ENCODE measurements at places on chromosomes 1 and 21.

DNA sequence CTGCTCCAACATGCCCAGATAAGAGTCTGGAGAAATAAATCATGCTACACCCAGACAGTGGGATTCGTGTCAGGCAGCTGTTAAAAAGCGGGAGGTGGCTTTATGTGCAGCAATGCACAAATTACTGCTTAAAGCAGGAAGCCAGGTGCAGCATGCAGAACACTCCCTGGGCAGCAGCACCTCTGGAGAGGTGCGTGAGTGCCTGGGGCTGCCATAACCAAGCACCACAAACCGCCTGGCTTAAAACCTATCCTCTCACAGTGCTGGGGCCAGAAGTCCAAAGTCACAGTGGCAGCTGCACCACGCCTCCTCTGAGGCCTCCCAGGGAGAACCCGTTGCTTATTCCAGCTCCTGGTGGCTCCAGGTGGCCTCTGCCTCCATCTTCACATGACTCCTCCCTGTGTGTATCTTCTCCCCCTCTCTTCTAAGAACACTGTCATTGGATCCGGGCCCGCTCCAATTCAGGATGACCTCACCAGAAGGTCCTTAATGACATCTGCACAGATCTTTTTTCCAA lies 115.6 kb downstream of the SIK1 start:
- no peak for DNase-seq

- DNase-seq = no peak
Observed at GRCh38 chr1:109980324-109981003, 4.1 kb upstream of the AHCYL1 start.

DNA sequence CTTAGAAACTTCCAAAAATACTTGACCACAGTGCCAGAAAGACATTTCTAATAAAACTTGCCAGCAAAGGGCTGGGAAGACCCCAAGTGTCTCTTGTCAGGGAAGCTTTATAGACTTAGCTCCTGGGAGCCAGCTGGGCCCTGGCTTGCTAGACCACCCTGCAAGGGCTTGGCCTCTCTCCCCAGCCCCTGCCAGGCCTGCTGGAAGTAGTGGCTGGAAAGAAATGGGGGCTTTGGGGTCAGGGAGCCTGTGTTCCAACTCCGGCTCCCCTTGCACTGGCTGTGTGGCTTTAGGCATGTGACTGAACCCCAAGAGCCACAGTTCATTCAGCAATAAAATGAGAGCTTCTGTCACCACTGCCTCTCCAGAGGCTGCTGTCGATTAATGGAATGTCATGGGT lies 31.1 kb downstream of the H3-3A start:
- no peak for DNase-seq

DNA sequence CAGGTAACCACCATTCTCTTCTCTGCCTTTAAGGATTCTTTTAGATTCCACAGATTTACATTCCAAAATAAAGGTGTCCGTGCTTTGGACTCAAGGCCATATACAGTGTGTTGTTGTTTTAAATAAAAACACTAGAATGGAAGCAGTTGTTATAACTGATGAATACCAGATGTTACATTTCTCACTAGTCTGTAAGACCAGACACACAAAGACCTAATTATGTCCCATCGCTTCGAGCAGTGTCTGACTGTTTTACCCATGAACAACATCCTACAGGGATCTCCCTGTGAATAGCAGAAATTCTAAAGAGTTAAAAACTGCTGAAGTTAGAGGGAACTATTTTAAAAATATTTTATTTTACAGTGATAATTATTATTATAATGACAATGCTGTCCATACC lies 574.7 kb upstream of the ZP4 start:
- no peak for DNase-seq

DNA sequence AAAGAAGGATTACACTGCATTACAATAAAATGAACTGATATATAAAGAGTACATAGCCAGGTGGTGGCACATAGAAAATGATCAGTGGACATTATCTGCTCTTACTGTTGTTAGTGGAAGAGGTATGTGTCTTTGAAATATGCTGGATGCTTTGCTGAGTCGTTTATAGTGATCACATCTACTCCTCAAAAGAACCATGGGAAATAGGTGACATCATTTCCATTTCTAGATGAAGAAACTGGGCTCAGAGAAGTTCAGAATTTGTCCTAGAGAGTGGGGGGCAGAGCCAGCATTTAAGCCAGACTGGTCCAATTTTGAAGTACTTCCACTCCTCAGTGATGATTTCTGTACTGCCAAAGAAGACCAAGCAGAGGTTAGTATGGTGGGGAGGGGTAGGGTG lies 34.0 kb upstream of the BACH1 start:
- DNase-seq = no peak

GRCh38 chr1:194369622-194370021 lies 1183.2 kb upstream of the B3GALT2 start:
- no peak for DNase-seq

- no peak for DNase-seq
Observed at GRCh38 chr21:33211732-33212131, 18.0 kb upstream of the IFNAR2 start.

- DNase-seq = no peak
Observed at GRCh38 chr1:190168116-190168892, 309.4 kb downstream of the BRINP3 start.

- DNase-seq = no peak
Observed at GRCh38 chr1:54180701-54181360, 19.0 kb downstream of the CYB5RL start.

GRCh38 chr1:114756009-114756892 lies 1.5 kb downstream of the CSDE1 start:
- DNase-seq = no peak

DNA sequence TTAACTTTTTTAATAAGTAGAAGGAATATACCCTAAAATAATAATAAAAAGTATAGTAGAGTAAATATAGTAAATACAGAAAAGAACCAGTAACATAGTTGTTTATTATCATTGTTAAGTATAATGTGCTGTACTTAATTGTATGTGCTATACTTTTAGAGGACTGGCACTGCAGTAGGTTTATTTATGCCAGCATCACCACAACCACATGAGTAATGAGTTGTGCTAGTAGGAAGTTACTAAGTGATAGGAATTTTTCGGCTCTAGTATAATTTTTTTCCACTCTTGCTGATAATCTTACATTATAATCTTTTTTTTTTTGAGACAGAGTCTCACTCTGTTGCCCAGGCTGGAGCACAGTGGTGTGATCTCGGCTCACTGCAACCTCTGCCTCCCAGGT lies 71.6 kb downstream of the IVNS1ABP start:
- DNase-seq = no peak

DNA sequence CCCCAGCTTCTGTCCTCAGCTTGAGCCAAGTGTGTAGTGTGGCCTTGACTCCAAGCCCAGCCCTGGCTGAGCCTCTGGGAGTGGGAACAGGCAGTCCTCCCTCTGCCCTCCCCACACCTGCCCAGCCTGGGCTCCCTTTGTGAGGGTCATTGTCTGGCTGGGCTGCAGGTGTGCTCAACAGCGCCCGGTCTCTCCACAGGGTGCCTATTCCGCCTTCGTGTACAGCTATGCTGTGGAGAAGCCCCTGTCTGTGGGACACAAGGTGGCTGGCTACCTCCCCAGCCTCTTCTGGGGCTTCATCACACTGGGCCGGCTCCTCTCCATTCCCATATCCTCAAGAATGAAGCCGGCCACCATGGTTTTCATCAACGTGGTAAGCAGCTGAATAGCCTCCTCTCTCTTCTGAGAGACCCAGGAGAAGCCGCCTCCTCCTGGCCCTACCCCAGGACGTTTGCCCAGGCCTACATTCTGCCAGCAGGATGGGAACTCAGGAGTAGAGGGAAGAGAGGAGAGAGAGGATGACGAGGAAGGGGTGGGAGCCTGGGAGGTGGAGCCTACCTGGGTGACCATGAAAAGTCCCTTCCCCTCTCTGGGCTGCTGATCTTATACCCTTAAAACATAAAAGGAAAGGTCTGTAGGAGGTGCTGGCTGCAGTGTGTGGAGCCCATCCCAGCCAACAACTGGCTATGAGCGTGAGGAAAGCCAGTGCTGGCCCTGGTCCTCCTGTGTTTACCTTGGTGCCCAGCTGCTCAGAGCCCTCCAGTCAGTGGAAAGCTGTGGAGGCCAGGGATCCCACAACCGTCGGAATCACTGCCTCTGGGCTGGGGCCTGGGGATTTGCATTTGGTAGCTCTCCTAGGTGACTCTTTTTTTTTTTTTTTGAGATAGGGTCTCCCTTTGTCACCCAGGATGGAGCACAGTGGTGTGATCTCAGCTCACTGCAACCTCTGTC lies 45.7 kb downstream of the ELK4 start:
- DNase-seq = no peak

DNA sequence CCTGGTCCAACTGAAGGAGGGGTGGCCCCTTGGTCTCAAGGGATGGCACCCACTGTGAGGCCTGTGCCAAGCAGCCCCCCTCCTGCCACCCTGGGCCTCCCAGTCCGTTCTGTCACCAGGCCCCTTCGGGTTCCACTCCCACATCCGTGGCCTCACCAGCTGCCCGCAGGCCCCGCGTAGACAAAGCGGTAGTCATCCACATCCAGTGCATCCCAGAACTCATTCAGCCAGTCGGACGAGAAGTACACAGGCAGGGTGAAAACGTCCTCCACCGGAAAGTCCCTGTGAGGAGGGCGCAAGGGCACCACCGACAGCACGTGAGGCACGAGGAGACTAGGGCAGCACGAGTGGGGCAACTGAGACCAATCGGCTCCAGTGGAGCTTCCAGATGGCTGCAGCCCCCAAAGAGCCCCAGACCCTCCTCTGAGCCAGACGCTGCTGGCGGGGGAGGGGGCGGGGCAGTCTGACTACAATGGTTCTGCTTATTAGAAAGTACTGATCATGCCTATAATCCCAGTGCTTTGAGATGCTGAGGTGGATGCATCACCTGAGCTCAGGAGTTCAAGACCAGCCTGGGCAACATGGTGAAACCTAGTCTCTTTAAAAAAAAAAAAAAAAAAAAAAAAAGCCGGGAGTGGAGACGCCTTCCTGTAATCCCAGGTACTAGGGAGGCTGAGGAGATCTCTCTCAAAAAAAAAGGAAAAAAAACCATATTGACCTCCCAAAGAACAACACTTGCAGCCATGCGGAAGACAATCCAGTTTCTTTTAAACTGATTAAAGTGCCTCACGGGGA lies 1.2 kb downstream of the JMJD4 start:
- DNase-seq = no peak

DNA sequence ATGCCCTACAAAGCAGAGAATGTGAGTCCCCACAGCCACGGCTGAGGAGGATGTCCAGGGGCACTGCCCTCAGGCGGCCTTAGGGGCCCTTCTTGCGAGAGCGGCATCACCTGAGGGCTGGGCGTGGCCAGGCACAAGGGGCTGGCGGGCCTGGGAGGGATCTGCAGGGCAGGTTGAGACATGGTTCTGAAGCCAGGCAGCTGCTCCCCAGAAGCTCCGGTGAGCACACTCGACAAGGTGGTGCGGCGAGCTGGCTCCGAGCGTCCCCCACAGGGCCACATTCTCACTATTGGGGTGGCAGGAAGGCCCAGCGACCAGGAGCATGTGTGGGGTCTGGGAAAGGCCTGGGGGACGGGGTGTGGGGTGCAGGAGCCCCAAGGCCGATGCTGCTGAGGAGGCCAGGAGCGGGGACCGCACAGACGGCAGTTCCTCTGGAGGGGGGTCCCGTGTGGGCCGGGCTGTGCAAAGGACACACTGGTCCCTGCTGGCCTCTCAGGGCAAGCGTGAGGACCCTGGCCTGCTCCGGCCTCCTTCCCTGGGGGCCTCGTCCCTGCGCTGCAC lies 47.2 kb downstream of the MORN1 start:
- DNase-seq = no peak

GRCh38 chr1:243346016-243346415 lies 90.2 kb downstream of the SDCCAG8 start:
- DNase-seq = no peak

DNA sequence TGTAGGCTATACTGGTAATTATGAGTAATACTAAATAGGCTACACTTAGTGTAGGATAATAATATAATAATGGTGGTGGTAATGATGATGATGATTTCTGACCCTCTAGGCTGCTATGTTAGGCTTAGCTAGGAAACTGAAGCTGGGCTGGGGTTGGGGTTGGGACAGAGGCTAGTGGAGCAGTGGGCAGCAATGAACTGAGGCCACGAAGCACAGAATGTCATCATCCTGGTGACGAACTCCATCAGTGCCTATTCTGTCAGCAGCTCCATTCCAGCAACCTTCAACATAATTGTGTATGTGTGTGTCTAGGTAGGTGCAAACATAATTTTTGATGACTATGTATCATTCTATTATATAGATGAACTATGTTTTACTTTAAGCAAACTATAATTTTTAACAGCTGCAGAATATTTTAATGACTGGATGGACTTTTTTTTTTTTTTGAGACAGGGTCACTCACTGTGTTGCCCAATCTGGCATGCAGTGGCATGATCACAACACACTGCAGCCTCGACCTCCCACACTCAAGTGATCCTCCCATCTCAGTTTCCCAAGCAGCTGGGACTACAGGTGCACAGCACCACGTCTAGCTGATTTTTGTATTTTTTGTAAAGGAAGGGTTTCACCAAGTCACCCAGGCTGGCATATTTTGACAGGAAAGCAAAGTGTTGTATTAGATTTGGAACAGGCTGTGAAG lies 12.9 kb upstream of the CLIC4 start:
- no peak for DNase-seq

DNA sequence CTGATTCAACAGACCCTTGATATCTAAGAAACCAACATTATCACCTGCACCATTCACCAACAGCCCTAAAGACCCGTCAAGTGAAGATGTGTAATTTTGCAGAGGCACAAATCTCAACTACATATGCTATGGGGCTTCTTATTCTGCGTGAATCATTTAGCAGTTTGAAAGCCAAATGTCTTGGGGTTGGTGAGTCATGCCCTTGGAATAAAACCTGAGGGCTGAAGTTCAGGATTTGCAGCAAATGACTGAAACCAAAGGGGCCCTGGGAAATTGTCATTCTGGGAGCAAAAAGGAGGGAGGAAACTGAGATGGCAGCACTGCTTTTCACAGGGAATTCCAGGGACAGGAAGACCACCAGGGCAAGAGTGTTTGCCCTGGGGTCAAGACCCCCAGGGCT lies 79.2 kb upstream of the TNR start:
- no peak for DNase-seq

DNA sequence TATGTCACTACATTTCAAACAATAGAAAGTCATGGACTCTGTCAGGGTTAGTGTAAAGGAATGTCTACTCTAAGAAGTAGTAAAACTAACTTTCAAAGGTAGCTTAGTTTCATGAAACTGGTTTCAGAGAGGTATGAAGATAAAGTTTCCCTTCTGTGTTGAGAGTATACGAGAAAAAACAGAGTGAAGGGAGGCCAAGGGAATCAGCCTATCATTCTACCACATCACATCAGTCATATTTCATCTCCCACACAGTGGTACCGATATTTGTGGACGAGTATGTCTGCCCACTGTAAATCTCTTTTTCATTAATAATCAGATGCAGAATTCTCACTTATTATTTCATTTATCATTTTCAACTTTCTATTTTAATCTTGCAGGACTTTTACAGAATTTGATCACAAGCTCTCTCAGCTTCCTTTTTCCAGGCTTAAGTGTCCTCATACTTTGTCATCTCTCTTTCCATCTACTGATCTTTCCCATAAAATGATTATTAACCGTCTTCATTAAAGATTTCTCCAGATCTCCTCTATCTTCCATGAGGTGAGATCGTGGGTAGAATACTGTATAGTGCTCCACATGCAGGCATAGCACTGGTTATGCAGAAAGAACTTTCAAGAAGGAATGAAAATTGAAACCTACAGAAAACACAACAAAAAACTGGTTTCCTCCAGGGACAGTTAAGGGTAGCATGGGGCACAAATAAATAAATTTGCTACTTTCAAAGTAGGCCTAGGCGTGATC lies 11.5 kb upstream of the IFI16 start:
- no peak for DNase-seq
